SW480 (cell line): ENCODE measurements at places on chromosomes 3 and 15.

GRCh38 chr3:155730843-155731242, 14.0 kb downstream of the PLCH1 start:
- DNase-seq = no peak

GRCh38 chr3:149860881-149861280, 47.9 kb downstream of the RNF13 start:
- DNase-seq = no peak

- DNase-seq = no peak
Observed at GRCh38 chr3:63042833-63043232, 167.6 kb upstream of the CADPS start.

DNA sequence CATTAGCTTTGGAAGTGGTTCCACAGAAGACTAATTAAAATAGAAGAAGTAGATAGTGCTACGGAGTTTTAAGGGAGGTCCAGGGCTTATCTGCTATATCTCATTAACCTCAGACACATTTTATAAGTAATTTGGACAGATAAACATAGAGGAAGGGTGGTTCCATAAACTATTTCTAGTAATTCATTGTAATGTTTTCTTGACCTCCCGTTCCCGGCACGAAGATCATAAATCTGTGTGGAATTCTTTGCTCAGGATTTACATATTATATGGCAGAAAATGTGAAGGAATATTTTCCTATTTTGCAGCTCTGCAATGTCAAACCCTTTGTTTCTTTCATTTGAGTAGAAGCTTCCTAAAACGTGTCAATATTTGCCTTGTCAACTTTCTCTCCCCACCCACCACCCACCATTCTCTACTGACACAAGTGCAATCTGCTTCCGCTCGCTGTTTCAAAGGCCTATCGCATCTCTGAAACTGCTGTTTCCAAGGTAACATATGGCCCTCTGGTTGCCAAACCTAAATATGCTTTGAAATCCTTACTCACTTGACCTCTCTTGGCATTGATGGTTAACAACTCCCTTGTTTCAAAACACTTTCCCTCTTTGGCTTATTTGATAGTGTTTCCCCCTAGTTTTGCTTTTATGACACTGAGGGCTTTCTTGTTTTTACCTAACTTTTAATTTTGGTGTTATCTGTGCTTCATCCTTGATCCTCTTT, 21.4 kb upstream of the PLSCR5 start:
- no peak for DNase-seq

DNA sequence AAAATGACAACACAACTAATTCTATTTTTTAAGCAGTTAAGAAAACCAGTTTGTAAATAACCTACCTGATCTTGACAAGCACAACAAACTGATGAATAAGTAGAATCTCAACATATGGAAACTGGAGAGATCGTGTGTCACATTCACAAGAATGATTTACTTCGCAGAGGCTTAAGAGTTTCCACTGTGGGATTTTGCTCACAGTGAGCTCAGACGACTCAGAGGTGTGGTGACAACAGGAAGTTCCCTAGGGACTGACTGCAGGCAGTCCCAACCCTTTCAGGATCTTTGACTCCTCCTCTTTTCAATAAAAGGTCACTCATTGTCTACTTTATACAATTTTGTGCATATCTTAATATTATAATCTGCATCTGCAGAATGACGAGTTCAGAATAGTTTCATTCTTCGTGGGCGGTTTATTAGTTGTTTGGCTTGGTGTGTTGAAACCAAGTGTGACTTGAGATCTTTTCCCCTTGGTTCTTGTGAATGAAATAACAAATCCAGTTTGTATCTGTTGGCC, at the start of gene LIPH:
Gene LIPH (minus strand): TSS at position 231 of the 520 bp plus-strand sequence. CDS start 117 bp downstream, at position 114.
- peak; percentile 50 for DNase-seq

- no peak for DNase-seq
Observed at GRCh38 chr3:172538368-172539151, 15.3 kb upstream of the TNFSF10 start.

- no peak for DNase-seq
Observed at GRCh38 chr15:42727750-42728381, 9.1 kb downstream of the CDAN1 start.

DNA sequence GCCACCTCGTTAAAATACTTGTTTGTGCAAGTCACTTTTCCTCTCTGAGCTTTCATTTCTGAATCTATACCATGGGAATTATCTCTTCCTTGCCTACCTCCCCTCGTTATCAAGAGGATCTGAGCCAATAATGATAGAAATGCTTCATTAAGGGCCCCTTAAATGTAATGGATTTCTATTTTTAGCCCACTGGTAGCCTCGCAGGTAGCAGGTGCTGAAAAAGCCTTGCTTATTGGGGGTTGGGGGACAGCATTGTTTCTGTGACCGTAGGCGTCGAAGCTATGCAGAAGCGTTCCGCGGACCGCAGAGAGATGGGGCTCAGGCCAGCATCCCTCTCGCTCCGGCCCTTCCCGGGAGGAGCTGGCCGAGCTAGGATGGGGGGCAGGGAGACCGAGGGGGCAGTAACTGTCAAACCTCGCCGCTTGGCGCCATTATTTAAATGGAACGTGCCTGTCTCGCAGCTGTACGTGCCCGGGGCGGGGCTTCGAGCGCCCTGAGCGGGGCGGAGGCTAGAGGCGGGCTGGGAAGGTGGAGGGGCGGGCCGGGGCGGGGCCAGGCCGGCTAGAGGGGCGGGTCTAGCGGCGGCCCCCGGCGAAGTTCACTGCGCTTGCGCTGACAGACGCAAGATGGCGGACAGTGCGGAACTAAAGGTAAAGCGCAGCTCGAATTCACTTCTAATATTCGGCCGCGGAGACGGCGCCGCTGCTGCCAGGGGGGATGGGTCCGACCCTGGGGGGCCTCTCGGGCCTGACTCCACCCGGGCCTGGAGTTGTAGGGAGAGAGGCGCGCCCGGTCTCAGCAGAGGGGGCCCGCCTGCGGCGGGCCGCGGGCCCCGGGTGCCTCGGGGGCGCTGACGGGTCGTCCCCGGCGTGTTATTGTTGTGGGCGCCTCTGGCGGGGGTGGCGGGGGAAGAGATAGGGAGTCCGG, at the start of gene PIAS1:
Gene PIAS1 (plus strand): TSS at position 615 of the 927 bp plus-strand sequence. CDS start 12 bp downstream, at position 627.
- DNase-seq = peak; percentile 90

- no peak for DNase-seq
Observed at GRCh38 chr3:43769885-43770425, 79.2 kb downstream of the ABHD5 start.

GRCh38 chr15:51348688-51349087, 7.2 kb downstream of the GLDN start:
- no peak for DNase-seq
